Daoy (cell line): ENCODE measurements at places on chromosomes 3 and 15. TPM values are rescaled to one million over a fixed set of nuclear protein-coding genes. Genes with fewer than 3 reads are reported as not detected.

- DNase-seq, result no peak
These were observed 64.9 kb upstream of the SUCLG2 start for GRCh38 chr3:67719333-67719732.

DNA sequence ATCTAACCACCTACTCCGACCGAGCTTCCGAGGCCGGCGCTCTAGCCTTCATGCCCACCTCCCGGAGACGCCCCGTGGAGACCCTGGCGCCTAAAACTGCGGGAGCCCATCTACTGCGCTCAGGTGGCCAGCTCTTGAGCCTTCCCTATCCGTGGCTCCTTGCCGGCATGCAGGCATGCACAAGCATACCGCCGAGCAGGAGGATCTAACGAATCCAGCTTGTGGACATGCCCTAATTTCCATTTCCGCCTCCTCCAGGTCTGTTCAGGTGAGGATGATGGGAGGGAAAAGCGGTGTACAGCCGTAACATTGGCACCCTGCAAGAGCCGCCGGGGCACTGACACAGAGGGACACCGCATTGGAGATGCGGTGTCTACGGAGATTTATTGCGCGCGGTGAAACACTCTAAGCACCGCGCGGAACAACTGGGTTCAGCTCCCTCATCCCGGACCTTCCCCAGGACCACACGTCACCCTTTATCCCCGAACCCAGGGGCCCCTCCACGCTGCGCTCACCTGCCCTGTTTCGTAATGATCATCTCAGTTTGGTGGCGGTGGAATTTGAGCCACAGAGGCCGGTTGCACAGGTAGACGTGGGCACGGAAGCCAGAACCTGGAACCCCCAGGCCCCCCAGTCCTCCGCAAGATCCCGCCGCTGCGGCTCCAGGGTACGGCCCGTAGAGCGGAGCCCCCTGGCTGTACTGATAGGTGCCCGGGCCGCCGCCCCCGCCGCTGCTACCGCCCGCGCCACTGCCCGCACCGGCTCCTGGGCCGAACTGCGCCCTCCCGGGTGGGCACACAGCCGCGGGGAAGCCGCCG, 1.0 kb downstream of the EOMES start:
- DNase-seq, result no peak

GRCh38 chr3:186467969-186468368, 76.2 kb downstream of the CRYGS start:
- DNase-seq, result no peak

The PLSCR4 gene
- 1.6 and 2.1 TPM in 2 replicates for total RNA-seq

The PCSK6 gene
- 8.1 and 8.8 TPM in 2 replicates for total RNA-seq

The MASP1 gene
- not detected in 2 replicates for total RNA-seq

- DNase-seq, result no peak
These were observed 6.9 kb downstream of the CYFIP1 start for GRCh38 chr15:22973286-22973685.

- DNase-seq, result peak; percentile 41
These were observed 95.4 kb downstream of the LSM3 start for GRCh38 chr3:14273901-14274611.

The CYP1A2 gene
- total RNA-seq, result not detected in 2 replicates

- DNase-seq, result no peak
These were observed 57.8 kb upstream of the SUCLG2 start for GRCh38 chr3:67712259-67712658.

DNA sequence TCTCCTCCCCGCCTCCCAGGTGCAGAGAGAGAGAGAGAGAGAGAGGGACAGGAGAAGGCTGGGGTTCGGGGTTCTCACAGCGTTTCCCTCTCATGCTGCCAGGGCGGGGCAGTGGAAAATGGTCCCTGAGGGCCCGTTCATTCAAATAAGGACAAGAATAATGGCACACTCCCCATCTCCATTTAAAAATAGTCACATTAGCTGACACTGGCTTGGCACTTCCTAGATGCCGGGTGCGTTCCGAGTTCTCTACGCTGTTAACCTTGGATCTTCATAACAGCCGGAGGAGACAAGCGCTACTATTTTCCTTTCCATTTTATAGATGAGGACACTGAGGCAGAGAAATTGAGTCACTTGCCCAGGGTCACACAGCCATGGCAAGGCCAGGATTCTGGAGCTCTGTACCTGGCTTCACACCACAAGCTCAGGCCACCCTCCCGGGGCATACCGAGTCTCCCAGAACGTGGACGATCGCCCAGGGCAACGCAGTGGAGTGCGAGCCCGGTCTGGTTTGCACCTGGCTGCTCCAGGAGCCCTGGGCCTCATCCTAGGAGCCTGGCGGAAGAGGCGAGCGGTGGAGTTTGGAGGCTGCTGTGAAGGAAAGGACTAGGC, 608 bp upstream of the SLC6A6 start:
- no peak for DNase-seq

DNA sequence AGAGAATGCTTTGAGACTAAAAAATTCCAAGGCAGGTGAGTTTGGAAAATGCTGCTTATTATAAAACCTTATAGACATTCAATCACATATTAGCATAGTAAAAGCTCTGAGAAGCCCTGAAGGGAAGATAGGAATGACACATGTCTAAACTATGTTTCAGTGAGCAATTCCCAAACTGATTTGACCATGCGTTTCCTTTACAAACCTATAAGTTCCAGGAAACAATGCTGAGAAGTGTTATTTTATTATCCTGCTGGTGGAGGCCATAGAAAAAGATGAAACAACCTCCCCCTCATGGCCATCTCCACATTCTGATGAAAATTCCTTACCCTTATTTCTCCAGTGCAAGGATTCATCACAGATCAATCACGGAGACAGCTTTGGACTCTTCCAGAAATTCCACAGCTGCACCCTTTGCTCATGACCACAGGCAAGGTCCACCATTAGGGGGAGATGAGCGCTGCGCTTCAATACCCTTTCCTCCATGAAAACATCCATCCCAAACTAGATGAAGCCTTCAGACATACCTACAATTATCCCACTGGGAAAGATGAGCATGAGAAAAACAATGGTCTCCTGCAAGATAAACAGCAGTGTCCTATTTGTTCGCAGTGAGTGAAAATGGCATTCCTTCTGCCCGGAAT, 372.1 kb downstream of the MAGI1 start:
- no peak for DNase-seq

- peak; percentile 84 for DNase-seq
These were observed 24.8 kb downstream of the SHF start for GRCh38 chr15:45162771-45163507.

The FAM43A gene
- total RNA-seq, result 69.2 and 82.0 TPM in 2 replicates

- no peak for DNase-seq
These were observed 45.2 kb downstream of the FBLN2 start for GRCh38 chr3:13594146-13594545.

The CCR2 gene
- total RNA-seq, result not detected in 2 replicates

The ARGFX gene
- total RNA-seq, result not detected in 2 replicates

The IGDCC3 gene
- total RNA-seq, result not detected in 2 replicates

The LIPH gene
- 0.63 TPM in 1 of 2 replicates, not detected in the other for total RNA-seq

DNA sequence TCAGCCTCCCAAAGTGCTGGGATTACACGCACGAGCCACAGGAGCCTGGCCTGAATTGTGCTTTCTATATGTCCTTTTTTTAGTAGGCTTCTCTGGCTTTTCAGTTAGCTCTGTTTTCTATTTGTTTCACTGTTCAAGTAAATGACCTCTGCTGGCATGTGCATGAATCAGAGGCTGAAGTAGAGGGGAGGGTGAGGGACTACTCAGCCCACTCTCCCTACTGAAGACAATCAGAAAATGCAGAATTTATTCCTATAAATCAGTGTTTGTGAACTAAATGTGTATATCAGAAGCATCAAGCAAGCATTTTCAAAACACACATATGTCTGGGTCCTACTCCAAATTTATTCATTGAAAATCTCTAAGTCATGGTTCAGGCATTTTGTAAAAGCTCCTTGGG, 45.0 kb downstream of the ZMAT3 start:
- DNase-seq, result no peak
